A172 (cell line): ENCODE measurements at places on chromosomes 5 and 9.

DNA sequence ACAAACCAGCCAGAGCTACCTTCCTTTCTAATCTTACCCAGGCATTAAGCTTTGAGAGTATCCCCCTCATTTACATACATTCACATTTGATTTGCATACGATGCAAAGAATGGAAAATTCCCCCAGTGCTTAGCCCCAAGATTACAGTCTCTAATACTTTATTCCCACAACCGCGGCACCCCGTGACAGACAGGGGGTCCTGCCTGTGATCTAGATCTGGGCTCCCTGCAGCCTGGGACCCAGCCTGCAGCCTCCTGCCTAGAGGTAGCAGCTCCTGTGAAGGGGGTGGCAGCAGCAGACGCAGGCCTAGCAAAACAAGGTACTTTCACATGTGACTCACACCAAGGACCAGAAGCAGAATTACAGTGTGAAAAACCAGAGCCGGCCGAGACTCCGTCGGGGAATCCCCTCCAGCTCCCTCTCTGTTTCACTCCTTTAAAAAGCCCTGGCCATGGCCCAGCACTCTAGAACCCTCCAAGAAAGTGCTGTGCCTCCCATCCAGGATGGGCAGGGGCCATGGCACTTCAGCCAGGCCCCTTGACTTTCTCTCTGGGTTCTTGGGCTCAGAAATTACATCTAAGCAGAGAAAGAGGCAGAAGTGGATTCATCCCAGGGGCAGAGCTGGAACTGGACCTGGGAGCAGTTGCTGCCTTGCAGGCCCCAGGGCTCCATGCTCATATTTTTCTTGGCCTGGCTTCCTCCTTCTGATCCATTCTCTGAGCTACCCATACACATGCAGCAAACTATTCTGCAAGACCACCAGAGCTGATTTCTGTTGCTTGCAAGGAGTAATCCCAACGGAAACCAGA is 14.0 kb upstream of the TCF7 start:
- DNase-seq: peak; percentile 83

DNA sequence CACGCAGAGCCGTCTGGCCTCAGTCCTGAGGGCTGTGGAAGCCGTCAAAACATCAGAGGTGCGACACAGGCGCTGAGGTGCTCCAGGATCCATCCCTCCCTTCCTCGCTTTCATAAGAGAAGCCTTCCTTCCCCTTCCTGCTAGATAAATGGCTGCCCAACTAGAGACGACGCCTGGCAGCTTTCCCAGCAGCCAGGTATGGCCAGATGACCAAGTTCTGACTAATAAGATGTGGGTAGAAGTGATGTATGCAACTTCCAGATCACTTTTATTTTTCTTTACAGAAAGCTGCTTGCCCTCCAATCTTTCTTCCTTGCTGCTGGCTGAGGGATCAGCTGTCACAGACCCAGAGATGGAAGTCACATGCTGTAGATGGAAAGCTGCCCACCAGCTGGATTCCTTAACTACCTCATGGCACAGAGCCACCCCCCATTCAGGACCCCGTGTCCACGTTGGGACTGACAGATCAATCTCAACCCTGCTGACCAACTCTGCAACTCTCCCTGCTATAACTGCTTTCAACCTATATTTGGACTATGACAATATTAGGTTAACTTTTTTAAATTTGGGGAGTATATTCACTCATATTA is 8.8 kb downstream of the MAPK9 start:
- DNase-seq: peak; percentile 38

DNA sequence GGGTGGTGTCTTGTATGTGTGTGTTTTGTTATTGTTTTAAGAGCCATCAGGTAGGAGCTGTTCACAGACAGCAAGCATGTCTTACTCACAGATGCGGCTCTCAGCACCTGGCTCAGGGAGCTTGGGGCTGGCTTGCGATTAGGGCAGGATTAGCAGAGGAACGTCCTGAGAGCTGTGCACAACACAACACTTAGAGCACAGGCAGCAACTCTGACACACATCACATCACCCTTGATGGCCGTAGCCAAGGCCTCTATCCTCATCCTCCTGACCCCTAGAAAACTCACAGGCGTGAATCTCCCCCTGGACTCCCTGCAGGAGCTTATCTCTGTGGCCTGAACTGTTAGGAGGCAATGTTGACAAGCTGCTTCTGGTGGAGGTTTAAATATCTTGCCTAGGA is 7.1 kb upstream of the IL17B start:
- no peak for DNase-seq

GRCh38 chr9:129236441-129237145 is 58.5 kb upstream of the IER5L start:
- no peak for DNase-seq

GRCh38 chr5:145983446-145983845 is 47.1 kb downstream of the SH3RF2 start:
- DNase-seq: no peak

GRCh38 chr5:14676320-14676719 is 11.8 kb downstream of the OTULIN start:
- peak; percentile 82 for DNase-seq
